8988T (cell line): ENCODE measurements at places on chromosomes 11 and 22.

DNA sequence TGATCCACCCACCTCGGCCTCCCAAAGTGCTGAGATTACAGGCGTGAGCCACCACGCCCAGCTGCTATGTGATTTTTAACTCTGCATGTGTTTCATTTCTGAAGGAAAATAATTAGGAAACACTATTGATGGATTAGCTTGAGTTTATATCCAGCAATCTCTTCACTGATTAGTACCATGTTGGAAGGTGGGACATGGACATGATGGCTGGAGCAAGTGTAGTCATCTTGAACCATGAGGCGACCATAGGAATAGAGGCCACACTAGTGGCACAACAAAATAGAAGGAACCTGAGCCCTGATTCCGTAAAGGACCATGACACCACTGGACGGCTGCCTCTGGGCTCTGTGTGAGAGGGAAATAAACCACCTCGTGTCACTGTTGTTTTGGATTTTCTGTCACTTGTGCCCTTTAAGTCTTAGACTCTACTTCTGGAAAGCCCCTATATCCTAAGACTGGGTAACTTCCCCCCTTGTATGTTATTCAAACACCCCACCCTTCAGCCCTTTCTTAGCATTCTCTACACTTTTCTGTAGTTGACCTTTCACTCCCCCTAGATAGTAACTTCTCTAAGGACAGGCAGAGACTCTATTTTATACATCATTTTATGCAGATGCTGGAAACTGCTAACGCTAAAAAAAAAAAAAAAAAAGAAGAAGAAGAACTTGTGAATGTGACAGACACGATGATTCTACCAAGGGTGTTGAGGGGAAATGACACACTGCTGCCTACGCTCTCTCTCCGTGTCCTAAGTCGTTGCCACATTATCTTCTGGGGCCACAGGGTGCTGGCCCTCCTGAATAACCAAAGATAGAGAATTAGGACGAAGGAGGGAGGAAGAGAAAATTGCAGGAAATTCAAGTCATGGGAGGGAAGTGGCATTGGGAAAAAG is 2.7 kb upstream of the VPS37C start:
- DNase-seq, result no peak

GRCh38 chr22:32622004-32622743 is 147.6 kb downstream of the FBXO7 start:
- no peak for DNase-seq

GRCh38 chr11:74142624-74143023 is 28.2 kb downstream of the C2CD3 start:
- no peak for DNase-seq

GRCh38 chr11:127894316-127894715 is 693.0 kb downstream of the ETS1 start:
- DNase-seq, result no peak

DNA sequence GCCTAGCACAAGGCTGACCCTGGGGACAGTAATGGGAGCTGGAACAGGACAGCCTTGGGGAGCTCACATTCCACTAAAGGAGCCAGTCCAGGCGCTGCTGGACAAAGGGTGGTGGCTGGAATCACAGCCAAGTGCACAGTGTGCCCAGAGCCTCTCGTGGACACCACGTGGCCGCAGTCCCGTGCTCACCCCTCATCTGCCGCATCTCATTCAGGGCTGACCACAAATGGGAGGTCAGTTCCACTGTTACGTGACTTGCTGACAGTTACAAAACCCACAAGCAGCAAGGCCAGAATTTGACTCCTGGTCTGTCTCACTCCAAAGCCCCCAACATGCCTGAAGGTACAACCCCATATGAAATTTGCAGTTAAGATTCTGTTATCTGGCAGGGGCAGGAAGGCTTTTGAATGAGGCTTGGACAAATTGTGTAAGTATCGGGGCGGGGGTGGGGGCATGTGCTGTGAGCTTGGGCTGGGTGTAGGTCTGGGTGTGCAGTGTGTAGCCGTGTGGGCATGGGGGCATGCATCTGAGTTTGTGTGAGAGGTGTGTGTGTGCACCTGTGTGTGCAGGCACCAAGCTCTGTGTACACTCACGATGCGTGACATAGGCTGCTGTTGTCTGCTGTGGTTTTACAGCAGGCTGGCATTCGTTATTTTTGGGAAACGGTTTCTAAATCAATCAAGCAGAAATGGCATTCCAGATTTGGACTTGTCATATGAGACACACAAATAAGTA is 301.7 kb downstream of the BRD1 start:
- no peak for DNase-seq

DNA sequence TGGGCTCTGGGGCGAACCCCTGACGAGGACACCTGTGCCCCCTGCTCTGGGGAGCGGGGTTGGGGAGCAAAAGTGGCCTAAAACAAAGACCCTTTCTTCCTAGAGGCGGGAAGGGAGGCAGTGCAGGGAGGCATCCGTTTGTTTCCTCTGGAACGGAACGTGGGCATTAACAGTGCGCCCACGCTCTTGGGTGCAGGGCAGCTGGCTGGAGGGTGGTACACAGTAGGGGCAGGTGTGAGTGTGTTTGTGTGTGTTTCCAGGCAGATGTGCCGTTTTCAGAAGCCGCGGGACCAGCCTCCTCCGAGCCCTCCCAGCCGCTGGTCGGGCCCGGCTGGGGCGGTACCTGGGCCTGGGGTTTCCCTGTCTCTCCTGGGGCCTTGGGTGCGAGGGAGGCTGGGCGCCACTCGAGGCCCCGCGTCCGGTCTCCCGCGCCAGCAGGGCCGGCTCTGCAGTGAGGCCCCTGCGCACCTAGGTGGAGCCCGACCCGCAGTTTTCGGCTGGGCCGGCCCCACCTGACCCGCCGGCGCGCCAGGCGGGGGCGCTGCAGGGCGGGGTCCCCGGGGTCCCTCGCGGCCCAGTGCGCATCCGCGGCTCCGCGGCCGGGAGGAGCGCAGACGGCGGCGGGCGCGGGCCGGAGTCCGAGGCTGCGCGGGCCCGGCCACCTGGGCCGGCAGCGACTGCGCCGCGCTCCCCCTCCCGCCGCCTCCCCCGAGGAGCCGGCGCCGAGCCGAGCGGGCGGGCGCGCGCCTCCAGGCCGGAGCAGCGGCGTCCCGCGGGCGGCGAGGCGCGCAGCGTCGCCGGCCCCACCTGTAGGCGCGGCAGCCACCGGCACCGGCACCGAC is 1252.7 kb downstream of the BRD1 start:
- peak; percentile 62 for DNase-seq

GRCh38 chr11:30143098-30143705 is 87.6 kb upstream of the FSHB start:
- DNase-seq, result no peak

- DNase-seq, result no peak
These were observed 6.6 kb upstream of the CDC42BPG start for GRCh38 chr11:64850979-64851567.

- no peak for DNase-seq
These were observed 7.7 kb upstream of the SYVN1 start for GRCh38 chr11:65141896-65142494.
